ENCODE measurements at places on chromosomes 11 and 22.

- DNase-seq, result no peak
These were observed 960.0 kb upstream of the CNTN5 start for GRCh38 chr11:98060759-98061158.

GRCh38 chr11:63673579-63673978 lies 2.4 kb upstream of the ATL3 start:
- no peak for DNase-seq

DNA sequence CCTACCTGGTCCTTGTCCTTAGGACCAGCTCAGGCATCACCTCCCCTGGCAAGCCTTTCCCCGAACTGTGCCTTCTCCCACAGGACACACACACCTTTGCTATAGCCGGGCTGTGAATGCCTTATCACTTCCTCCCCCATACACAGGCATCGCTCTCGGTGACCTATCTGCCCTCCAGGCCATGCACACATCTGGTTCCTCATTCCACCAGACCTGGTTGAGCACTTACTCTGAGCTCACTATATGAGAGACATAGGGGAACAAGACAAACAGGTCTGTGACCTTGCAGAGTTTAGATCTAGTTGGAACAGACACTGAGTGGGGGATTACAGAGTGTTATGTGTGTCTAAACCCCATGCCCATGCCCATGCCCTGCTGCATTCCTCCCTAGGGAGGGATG lies 3.1 kb upstream of the BCR start:
- DNase-seq, result no peak

- DNase-seq, result no peak
These were observed 2239.4 kb downstream of the LRRC4C start for GRCh38 chr11:39220069-39220468.

DNA sequence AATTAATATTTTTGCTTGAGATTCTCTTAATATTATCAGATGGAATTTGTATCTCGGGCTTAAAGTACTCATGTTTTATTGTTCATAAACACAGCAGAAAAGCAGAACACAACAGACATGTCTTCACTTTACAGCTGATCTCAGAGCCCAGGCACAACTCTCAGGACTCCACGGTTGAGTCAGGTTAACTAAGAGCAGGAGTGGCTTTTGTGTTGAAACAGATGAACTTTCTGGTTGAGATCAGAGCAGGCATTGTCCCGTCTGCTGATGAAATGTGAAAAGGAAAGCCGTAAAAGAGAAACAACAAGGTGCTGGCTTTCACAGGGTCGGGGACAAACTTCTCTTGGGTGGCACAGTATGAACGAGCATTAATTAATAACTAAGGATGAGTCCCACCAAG lies 49.0 kb downstream of the JHY start:
- DNase-seq, result no peak

DNA sequence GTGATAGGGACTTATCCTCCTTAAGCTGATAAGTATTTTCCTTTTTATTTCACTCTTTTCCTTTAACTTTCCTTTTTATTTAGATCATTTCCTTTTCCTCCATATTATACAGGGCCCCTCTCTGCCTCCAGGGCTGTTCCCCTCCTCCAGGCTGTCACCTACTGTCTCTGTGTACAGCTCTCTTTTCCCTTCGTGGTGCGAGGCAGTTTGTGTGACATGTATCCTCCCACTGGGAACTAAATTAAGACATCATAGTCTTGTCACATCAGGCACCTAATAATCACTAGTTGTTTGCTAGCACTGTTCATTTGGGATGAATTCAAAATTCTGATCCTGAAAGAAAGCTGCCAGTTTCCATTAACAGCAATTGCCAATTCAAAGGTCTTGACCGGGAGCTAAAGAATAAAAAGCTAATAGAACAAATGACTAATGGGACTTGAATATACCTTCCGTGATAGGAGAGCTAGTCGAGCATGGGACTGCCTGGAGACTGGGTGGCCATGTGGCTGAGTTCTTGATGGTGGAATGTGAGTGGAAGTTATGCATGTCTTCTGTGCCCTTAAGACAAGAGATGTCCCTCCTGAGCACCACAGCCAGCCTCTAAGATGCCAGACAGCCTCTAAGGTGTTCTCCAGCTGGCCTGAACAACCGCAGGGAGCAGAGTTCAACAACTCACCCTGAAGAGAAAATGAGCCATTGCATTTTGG lies 77.7 kb upstream of the LRRC55 start:
- DNase-seq, result no peak

GRCh38 chr22:26522592-26522991 lies 10.3 kb upstream of the TFIP11 start:
- DNase-seq, result no peak

DNA sequence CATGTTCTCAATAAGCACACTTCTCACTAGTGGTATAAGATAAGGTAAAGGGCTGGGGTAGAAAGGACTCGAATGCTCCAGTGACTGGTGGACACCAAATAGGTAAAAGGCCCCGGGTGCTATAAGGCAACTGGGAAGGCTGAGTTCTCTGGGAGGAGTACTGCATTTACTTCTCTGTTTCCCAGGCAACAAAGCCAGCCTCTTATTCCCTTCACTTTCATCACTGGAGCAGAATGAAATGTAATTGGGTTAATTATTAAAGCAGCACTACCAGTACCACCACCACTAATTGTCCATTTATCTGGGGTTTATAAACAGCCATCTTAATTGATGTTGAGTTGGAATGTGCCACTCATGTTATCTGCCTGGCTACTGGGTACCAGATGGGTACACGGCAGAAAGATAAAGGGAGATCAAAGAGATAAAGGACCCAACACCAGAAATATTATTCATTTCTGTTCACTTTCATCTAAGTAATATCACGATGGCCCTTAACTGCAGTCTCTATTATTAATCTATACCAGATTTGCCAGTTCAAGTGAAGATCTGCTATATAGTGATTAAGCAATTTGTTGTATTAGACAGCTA lies 94.4 kb upstream of the CHRM4 start:
- DNase-seq, result no peak

- DNase-seq, result no peak
These were observed 1.8 kb downstream of the TTC17 start for GRCh38 chr11:43360361-43361032.

- no peak for DNase-seq
These were observed 110.8 kb downstream of the MTNR1B start for GRCh38 chr11:93080146-93080759.

DNA sequence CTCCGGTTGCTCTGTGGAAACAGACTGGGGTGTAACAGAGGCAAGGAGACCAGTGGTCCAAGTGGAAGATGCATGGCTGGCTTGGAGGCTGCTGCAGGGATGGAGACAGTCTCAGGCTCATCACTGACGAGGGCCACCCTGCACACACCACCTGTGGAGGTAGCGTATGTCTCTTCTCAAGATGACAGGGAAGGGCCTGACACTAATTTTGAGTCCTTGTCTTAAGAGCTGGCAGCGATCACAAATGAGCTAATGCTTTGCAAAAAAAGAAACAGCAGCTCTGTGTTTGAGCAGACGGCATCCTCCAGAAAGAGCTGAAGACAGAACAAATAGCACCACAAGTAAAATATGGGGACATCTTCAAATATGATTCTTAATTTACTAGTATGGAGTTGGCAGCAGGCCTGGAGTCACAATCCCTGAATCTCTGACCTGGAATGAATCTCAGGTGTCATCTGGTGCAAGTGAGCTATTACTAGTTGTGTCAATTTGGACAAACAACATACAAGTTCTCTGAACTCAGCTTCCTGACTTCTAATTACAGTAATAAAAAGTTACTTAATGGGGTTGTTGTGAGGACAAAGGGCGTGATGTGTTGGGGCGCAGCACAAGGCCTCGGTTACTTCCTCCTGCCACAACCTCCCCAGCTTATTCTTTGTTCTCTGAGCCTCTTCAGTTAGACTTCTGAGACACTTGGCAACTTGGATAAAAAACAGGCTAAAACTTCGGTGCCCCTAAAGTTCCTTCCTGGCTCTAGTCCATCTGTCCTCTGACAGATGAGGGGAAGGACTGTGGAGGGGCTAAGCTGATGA lies 95.2 kb upstream of the BID start:
- DNase-seq, result no peak

- DNase-seq, result peak; percentile 5
These were observed 680.5 kb upstream of the API5 start for GRCh38 chr11:42631220-42631843.

DNA sequence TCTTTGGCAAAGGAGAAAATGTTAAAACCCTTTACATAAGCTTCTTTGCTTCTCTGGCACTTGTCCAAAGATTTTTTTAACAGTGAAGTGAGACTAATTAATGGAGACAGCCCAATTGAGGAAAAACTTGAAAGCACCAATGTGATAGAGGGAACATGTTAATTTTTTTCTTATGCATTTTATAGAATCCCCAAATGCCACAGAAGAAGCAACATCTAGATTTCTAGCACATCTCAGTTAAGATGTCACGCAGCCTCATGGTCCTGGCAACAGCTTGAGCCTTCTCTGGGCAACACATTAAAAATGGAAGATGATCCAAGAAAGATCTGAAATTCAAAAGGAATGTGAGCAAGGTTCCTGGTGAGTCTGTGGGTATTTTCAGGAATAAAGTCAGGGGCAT lies 48.5 kb downstream of the PACSIN2 start:
- DNase-seq, result peak; percentile 34

- DNase-seq, result no peak
These were observed 9.8 kb downstream of the ZNF74 start for GRCh38 chr22:20403779-20404140.

DNA sequence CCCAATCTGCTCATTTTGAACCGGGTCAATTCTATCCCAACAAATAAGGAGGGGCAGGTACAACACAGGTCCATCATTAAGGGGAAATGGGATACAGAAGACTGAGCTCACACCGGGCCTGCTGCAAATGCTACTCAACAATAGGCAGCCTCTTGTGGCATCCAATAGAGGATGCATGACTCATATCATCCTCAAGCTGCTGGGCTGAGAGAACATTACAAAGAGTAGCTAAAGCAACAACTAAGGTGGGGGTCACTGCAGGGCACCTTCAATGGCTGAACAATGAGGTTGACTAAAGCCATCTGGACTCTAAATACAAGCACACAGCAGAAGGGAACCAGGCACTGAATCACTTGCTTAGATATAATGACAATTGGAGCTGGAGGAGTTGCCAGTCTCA lies 130.1 kb upstream of the SYN3 start:
- DNase-seq, result peak; percentile 17

DNA sequence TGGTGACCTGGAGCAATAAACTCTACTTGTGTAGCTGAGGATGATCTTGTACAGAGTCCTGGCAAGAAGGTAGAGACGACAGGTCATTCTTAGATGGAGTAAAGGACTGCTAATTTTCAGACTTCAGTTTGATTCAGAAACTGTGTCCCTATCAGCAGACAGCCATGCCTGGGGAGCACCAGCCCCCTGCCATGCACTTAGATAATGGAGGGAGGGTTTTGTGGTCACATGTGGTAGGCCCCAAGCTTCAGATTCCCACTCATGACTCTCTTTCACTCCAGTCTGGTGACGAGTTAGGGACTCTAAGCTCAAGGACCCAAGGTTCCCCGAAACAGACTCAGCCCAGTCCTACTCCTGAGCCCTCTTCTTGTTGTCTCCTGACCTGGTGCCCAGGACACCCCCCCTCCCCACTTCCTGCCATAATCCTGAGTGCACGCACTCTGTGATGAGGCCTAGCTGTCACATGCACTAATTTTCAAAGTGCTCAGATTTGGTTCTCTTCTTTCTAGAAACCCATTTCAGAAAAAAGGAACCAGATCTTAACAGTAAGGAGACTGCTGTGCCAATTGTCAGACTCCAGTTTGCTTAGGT lies 10.2 kb upstream of the AMPD3 start:
- DNase-seq, result no peak

DNA sequence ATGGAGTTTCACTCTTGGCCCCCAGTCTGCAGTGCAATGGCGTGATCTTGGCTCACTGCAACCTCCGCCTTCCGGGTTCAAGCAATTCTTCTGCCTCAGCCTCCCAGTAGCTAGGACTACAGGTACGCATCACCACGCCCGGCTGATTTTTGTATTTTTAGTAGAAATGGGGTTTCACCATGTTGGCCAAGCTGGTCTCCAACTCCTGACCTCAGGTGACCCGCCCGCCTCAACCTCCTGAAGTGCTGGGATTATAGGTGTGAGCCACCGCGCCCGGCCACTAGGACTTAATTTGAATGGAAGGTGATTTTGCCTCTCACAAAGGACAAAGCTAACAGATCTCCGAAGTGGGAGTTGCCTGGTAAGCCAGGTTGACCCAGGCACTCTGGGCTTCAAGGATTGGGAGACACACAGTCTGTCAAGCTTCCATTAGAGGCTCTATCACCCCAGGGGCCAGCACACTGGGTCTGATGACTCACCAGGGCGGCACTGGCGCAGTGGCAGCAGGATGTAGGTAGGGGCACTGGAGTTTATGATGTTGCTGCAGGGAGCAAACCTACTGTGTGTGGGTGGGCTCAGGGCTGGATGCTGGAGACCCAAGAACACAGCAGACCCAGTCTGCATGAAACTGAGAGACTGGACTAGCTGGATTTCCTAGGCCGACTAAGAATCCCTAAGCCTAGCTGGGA lies 17.8 kb upstream of the KCTD14 start:
- DNase-seq, result no peak

DNA sequence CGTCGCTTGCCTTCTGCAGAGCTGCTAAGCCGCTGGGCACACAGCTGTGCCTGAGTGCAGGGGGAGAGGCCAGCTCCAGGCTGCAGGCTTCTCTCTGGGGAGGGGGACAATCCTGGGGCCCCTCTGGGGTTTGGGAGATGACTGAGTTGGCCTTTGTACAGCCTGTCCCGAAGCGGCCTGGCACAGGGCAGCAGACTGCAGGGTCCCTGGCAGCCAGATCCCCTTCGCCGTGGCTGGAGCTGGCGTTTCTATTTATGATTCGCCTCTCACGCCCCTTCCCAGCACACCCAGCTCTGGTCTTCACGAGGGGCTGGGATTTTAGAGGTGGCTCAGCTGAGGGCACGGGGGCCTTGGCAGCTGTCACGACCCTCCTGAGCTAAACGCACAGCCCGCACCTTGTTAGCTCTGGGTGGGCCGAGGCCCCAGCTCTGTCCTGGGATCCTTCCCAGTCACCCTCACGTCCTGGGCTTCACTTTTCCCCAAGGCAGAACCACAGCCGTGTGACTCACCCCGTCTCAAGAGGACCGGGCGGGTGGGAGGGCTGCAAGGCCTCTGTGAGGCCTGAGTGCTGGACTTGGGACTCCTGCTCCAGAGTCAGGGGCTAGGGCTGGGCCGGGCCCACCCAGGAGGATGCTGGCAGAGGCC lies 18.4 kb downstream of the OSBPL5 start:
- DNase-seq, result no peak

DNA sequence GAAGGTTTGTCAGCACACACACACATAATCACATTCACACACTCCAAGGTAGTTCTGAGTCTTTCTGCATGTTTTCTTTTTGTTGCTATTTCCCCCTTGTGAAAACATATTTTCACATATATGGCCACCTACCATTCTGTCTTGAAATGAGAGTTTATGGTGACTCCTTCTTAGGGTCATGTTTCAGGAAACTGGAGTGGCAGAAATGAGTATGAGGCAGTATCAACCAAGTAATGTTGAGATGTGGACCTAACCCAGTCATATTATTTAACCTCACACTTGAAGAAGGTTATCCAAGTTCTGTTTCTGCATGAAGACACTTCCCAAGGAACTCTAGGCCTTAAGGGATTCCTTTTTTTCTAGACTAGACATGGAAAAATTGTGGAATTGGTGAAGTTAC lies 481.4 kb downstream of the ETS1 start:
- DNase-seq, result no peak
